ENCODE measurements at places on chromosomes 3 and 15.
A peak's percentile ranks its signal among the peaks of the same experiment; 100 is the strongest.

GRCh38 chr3:107431246-107432012 is 54.2 kb downstream of the CCDC54 start:
- peak; percentile 43 for DNase-seq

DNA sequence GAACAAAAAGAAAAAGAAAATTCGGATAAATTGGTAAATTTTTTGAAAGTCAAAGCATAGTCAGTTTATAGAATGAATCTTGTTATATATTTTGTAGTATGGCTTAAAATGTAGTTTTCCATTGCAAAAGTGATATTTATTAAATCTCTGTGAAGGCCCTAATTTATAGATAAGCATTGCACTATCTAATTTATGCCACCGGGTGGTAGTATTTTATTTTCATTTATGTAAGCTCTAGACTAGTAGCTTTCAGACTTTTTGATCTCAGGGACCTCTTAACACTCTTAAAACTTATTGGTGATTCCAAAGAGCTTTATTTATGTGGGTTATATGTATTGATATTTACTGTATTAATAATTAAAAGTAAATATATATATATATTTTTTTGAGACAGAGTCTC is 133.9 kb upstream of the LRRFIP2 start:
- no peak for DNase-seq

- DNase-seq, result no peak
These were observed 121.3 kb downstream of the CD47 start for GRCh38 chr3:107969525-107969924.

- no peak for DNase-seq
These were observed 254.5 kb downstream of the FAM43A start for GRCh38 chr3:194939949-194940770.

DNA sequence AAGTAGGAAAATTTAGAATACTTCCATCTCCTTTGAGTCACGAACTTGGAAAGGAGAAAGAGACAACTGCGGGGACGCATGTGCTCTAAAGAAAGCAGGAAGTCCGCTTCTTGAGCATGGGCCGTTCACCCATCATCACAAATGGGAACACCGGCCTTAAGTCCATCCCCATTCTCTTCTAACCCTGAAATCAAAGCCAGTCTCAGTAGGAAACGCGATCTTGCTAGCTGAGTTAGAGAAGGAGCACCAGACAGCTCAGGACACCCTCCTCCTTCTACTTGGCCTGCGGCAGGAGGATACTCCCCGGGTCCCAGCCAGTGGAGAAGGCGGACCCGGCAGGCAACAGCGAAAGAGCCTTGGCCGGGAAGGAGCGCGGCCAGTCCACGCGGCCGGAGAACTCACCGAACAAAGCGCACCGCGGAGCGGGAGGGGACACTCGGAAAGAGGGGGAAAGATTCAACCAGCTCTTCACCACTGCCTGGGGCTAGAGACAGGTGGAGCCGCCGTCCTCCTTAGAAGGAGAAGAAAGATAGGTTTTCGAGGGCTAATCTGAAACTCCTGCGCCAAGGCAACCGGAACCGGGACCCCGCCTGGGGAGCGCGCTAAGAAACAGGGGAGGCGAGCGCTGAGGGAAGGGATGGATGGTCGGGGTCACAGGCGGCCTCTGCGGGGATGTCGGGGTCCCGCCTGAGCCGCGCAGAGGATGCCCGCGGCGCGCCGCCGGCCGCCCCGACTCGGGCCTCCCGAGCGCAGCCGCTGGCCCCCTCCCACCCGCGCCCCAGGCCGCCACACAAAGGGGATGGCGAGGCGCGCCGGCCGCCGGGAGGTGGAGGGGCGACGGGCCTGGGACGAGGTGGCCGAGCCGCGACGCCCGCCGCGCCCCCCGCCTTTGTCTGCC is 818 bp downstream of the SLC4A7 start:
- no peak for DNase-seq

GRCh38 chr15:38062696-38063095 is 128.3 kb downstream of the TMCO5A start:
- DNase-seq, result no peak

- no peak for DNase-seq
These were observed 6.8 kb upstream of the PDIA5 start for GRCh38 chr3:123060054-123060453.

DNA sequence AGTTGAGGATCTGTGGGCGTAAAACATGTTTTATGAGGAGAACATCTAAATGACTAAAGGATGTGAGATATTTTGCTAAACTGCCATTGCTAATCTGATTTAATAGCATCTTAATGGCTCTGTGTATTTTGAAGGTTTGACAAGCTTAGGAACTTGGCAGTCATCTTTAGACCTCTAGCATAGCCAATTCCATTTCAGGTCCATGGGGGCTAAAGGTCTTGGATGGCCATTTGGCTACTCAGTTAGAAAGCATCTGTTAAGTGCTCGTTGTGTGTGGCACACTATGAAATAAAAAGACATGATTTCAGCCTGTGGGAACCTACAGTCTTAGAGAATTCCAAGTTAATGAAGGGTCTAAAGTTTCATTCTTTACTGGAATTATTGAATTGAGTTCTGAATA is 236.2 kb downstream of the IL5RA start:
- DNase-seq, result no peak

DNA sequence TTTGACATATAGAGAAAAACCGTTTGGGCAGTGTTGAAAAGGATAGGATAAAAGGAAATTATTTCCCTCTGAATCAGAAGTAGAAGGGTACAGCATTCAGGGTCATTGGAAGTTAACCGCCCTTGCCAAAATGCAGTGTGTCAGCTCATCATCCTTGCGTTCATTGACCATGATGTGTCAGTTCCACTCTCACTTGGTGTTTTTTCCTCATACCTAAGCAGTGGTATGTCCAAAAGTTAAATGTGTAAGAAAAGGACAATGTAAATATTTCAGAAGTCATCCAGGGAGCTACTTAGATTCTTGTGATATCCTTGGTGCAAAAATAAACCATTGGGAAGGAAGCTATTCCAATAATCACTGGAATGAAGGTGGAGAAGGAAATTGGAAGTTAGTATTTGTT is 50.7 kb downstream of the MAP6D1 start:
- no peak for DNase-seq

- DNase-seq, result no peak
These were observed 2.7 kb downstream of the CERS3 start for GRCh38 chr15:100526027-100526481.

DNA sequence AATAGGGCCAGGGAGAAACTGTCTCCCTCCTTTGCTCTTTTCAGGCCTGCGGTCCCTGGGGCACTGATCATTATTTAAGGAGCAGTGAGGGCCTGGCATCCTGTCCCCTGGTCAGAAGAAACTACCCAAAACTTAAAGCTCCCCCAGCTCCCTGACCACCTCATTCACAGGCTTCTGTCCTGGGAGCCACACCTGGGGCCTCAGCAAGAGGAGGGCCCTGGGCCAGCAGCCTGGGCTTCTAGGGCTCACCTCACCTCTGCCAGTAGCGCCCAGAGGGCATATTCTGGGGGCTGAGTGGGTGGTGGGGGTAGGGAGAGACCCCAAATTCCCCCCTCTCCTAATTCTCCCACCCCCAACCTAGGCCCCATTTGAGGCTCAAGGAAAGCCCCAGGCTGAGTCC is 4.7 kb upstream of the GRM2 start:
- no peak for DNase-seq

- DNase-seq, result no peak
These were observed 20.7 kb downstream of the ADAMTS9 start for GRCh38 chr3:64667138-64667537.

GRCh38 chr15:50116477-50116876 is 2.6 kb downstream of the ATP8B4 start:
- DNase-seq, result no peak

- no peak for DNase-seq
These were observed 39.0 kb downstream of the SPESP1 start for GRCh38 chr15:68969298-68969697.

DNA sequence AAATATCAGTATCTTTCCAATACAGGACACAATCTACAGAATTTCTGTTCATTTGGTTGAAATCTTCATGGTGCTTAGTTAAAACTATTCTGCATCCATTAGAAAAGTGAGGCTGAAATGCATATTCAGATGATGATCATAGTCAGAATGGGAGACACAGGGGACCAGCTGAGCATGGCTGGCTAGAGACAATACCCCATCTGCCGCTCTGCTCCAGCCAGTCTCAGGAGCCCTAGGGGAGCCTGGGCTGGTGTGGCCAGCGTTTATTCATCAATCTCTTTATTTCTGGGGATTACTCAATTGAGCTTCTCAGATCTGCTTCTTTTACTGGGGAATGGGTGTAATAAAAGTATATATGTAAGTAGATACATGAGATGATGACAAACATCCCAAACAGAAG is 470.9 kb upstream of the CDIN1 start:
- DNase-seq, result no peak

DNA sequence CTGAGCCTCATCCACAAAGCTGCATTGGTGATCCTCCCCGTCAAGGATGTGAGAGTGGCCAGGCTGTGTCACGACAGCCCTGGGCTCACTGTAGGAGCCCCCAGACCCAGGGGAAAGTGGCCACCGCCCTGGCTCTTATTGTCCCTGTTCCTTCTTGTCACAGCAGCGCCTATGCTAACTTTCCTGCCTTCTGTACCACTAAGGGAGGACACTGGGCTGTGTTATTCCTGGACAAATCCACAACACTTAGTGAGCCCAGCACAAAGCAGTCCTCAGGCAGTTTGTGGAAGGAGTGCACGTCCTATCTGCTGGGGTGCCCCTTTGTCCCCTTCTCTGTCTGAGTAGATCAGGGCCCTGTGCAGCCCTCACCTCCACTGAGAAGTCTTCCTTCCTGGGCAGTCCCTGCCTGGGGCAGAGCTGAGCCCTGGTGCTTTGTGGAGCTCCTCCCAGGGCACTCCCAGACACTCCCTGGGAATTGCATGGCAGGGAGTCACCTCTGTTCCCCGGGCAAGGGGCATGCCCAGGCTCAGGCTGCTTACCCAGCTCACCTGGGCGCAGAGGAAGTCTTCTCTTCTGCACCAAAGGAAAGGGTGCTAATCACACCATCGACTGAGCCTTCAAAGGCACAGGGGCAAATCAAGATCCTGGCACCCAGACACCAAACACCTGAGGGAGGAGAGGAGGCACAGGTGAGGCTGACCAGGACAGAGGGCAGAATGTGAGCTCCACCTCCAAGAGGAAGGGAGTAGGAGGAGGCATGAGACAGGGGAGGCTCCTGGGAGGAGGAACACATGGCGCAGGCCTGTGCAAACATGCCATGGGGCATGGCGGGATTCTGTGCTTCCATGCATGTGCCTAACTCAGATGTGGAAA is 138.7 kb downstream of the KLF13 start:
- no peak for DNase-seq

DNA sequence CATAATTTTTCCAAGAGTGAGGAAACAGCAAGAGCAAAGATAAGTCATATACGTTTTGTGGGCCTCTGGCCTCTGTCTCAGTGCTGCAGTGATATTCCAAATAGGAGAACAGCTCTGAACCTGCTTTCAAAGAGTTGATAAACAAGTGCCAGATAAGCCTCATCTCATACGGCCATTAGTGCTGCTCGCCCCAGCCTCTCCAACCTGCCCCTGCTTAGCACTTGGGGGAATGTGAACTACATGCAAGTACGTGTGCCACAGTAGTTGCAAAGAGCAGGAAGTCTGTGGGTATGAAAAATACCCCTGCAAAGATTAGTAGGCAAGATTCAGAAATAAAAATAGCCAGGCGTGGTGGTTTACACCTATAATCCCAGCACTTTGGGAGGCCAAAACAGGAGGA is 14.0 kb downstream of the DAPK2 start:
- DNase-seq, result no peak
